ENCODE measurements at places on chromosomes 1 and 21.

DNA sequence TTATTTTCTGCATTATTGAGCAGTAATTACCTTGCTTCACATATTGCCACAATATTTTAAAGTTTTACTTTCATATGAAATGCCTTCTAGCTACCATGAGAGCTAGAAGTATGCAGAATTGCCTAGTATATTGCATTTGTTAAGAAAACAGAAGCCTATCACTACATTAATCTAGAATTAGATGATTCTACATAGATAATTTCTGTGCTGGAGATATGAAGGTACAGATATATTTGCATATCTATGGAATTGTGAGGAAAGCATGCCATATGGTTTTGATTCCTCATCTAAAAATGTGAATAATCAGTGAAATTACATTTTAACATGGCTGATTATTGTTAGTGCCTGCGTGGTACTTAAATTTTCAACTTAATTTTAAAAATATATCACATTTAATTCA, 1418.3 kb downstream of the NCAM2 start:
- no peak for DNase-seq

DNA sequence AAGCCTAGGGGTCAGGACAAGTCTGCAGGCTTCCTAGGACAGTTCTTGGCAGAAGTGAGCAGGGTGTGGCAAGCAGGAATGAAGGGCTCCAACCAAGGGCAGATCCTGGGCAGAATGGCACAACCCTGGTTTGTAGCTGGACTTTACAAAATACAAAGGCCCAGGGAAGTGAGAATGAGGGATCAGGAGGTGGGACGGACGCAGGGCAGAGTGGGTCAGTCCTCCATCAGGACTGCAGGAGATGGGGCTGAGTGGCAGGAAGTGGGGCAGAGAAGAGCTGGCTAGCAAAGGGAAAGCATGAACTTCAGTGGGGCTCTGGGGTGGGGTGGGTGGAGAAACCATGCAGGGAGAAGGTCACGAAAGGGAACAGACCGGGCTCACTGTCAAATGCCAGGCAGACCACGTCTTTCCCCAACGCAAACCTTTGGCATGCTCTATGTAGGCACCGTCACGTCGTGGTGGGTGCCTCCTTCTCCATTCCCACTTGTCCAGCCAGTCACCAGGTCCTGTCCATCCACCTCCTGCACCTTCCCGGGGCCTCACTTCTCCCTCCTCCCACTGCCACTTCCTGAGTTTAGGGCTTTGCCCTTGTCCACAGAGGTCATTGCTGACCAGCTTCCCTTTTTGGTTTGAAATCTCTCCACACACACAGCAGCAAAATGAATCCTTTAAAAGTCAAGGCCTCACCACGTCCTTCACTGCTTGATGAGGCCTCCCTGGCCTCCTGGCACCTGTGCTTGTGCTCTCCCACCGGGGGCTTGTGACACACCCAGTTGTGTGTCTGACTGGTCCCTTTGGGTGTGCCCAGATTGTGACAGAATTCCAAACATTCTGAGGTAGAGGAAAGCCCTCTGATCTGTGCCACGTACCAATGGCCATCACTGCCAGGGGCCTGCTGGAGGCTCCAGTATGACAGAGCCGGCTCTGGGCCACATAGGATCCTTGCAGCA, 8.7 kb upstream of the CLDN19 start:
- DNase-seq = no peak

DNA sequence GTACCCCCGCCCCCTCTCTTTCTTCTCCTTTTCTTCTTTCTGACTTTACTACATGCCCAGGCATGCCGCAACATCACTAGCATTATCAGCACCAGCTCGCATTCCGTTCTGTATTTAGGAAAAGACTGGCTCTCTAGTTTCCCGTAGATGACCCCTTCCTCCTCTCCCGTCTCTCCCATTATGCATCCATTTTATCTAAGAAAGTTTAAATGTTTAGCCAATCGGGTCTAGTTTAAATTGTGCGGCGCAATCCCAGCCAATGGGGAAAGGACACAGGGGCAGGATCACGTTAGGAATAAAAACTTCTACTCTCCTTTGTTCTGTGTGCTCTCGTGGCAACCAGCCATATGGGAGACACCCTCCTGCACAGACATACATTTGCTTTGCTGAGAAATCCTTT, 2.3 kb upstream of the KRTAP10-7 start:
- no peak for DNase-seq

DNA sequence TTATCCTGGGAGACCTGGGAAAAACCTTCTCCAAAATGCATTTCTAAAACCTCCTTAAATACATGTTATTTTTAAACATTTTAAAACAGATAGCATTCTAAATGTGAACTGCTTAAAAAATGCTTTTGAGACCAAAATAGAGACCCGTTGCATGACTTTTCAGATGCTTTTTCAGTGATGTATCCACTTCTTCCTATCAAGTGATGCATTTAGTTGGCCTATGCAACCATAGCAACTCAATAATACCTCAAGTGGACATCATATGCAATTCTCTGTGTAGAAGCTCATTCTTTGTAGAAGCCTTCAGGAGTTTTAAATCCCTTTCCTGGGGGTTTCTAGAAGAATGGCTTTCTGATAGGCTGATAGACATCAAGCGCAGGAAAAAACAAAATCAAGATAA, 94.5 kb upstream of the RAVER2 start:
- no peak for DNase-seq

GRCh38 chr1:180925471-180926051, 12.9 kb downstream of the KIAA1614 start:
- no peak for DNase-seq

DNA sequence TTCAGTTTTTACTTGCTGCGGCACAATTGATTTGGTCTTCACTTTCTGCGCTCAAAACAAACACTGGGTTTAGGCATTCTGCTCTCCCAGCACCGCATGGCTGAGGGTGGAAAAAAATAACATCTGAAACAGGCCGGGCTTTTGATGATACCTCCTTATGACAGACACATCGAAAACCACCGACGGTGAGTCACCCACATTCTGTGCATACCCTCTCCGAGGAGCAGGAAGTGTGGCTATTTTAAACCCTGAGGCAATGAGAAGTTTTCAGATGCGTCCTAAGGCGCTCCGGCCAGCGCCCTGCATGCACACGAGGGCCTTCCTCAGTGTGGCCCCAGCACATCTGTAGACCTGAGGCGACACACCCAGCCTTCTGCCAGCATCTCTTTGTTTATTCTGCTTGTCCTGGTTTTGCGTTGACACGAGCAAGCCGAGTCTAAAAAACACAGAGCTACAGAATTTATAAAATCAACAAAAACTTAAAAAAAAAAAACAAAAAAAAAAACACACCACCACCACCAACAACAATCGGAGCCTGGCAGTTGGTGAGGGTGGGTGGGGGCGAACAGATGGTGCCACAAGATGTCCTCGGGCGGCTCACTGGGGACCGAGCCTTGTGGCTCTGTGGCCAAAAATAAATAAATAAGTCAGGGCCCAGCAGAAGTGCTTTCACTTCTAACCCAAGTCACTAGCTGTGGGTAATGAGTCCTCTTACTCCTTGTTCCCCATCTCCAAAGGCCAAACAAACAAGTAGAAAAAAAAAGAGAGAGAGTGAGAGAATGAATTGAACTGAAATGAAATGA, 162.6 kb upstream of the IRF2BP2 start:
- DNase-seq = peak; percentile 44

DNA sequence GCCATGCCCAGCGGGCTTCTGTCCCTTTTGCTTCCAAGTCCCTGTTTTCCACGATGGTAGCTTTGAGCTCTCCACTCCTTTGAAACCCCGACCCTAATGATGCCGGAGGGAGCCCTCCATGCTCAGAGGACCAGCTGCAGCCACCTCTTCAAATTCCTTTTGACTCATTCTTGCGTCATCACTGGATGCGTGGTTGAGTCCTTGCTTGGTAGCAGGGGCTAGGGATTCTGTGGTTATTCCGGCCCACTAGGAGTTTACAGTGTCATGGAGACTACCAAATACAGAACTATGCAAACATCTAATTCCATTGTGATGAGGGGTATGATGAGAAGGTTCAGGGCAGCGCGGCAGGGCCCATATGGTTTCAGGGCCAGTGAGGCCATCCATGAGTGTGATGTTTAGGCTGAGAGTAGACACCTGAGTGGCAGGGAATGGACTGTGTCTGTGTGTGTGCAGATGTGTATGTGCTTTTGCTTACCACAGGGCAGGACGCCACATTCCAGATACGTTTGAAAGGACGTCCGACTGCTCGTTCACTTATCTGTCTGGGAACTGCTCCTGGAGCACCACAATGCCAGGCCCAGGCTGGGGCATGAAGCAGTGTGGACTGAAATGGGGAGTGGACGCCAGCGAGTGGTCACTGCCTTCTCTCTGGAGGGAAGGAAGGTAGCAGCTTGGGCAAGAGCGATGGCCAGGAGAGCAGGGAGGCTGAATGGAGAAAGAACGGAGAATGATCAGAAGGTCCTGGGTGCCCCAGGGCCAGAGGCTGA, 30.4 kb upstream of the ZBTB21 start:
- no peak for DNase-seq

GRCh38 chr1:960363-961131, at the start of gene KLHL17:
TSS of gene KLHL17 (plus strand) at chr1:960584. CDS start at chr1:960694, 110 bp downstream.
- no peak for DNase-seq

DNA sequence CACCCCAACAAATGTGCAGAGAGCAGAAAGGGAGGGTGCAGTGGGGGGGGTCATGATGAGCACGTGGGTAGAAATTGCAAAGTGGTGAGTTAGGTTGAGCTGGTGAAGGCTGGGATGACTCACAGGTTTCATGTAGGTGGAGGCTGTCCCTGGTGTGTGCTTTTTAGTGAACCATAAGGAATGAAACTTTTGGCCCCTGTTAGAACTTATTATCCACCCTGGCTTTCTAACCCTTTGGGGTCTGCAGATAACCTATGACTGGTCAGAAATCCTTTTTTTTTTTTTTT, 46.9 kb downstream of the DOP1B start:
- no peak for DNase-seq

DNA sequence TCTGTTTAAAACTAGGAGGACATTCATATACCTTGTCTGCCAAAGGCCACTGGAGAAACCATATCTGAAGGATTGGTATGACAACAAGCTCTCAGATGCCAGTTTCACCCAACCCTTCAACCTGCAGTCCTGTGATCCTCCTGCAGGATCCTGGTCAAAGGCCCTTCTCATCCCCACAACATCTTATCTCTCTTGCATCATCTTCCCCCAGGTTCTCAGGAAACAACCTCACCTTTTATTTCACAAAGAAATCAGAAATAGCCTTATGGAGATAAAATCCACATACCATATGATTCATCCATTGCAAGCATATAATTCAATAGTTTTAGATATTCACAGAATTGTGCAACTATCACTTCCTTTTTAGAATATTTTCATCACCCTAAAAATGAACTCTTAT, 104.0 kb upstream of the DSCAM start:
- no peak for DNase-seq

- no peak for DNase-seq
These were observed 1.5 kb downstream of the MORC3 start for GRCh38 chr21:36321325-36322082.

GRCh38 chr21:36183144-36183795, 26.6 kb downstream of the DOP1B start:
- DNase-seq = no peak

- DNase-seq = no peak
These were observed 85.7 kb downstream of the NENF start for GRCh38 chr1:212518188-212519054.

DNA sequence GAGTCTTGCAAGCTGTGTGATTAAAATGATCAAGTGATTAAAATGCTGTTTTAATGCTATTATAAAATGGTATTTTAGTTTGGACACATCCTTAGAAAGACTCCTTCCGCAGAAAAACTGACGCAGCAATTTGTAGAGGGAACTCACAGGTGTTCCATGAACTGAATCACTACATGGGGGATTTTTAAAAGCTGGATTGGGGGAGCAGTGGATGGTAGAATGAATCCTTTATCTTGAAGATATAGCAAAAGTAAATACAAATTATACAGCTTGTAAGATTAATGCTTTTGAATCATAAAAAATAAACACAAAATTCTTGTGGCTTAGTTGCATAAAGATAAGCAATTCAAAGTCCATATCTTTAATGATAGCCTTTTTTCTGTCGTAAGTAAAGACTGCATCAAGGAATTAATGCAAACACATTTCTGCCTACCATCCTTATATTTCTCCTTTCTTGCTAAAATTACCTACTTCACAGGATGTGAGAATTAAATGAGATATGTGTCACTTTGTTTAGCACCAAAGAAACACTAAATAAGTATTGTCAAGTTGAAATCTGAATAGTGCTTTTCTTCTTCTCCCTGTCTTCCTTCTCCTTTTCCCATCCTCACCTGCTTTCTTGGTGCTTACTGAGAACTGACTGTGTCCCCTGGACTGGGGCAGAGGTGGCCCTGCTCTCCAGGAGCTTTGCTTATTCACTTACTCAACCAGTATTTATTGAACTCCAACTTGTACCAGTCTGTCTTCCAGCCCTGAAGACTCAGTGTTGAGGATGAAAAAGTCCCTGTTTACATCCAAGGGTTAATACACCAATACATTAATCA, 61.5 kb upstream of the F3 start:
- no peak for DNase-seq

GRCh38 chr1:24294228-24294672, 24.9 kb upstream of the GRHL3 start:
- no peak for DNase-seq

DNA sequence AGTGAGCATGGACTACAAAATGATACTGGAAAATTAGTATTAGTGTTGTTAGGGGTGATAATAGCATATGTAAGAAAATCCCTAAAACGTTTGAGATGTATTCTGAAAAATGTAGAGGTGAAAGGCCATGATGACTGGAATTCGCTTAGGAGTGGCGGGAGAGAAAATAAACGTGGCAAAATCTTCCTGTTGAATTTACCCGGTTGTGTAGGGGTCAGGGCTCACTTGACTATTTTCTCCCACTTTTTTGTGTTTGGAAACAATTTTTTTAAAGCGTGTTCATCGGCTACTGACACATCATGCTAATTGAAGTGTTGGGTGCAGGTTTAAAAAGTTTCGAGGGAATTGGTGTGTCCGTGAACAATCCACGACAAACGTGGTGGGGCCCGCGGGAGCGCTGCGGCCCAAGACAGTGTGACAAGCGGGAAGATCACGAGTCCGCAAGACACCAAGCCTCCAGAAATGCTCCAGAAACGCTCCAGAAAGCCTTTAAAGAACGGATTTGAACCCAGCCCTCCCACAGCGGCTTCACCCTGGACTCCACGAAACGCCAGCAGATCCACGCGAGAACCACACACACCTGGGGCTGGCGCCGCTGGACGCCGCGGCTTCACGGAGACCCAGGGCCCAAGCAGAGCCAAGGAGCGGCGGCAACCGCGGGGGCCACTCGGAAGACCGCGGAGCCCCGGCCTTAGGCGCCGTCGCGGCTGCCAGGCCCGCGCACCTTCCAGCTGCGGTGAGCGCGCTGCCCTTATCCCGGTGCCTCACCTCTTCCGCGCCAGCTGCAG, 573 bp downstream of the PSMG1 start:
- no peak for DNase-seq

GRCh38 chr1:221029981-221030649, 150.9 kb downstream of the HLX start:
- no peak for DNase-seq

DNA sequence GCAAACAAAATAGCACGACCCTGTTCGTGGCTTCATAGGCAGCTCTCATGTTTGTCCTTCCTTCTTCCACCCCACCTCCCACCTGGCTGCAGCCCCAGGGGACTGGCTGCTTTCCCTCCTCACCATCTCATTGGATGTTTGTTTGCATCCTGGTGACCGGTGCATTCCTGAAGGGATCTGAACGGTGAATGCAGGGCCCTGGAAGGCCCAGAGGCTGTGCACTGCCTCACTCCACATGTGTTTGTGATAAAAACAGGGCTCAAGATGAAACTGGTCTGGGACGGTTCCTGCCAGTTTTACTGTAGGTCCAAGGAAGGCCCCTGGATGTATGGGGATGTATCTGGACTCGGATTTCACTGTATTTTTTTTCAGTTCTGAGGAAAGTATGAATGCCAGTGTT, 42.8 kb downstream of the CNN3 start:
- DNase-seq = no peak

- no peak for DNase-seq
These were observed 10.2 kb downstream of the VN1R5 start for GRCh38 chr1:247266053-247266452.

Measured in omental fat pad (tissue), 4 donors.